ENCODE measurements at places on chromosomes 6 and 20.

DNA sequence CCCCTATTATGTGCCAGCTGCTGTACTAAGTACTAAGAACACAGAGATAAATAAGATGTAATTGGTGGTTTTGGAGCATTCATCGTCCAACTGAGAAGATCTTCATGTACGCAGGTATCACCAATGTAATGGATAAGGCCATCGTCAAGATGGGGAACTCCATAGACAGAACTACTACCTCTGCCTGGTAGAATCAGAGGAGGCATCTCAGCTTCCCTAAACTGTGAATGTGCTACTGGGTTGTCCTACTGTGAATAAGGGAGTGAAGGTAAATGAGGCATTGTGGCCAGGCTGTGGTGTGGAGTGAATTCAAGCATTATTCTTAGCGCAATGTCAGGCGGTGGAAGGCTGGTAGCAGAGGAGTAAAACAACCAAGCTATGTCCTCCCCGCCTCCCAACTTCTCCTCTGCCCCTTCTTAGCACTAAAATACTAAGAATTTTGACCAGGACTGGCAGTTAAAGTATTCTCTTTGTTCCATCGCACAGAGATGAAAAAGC is 68.2 kb downstream of the TBC1D7 start:
- DNase-seq = no peak

DNA sequence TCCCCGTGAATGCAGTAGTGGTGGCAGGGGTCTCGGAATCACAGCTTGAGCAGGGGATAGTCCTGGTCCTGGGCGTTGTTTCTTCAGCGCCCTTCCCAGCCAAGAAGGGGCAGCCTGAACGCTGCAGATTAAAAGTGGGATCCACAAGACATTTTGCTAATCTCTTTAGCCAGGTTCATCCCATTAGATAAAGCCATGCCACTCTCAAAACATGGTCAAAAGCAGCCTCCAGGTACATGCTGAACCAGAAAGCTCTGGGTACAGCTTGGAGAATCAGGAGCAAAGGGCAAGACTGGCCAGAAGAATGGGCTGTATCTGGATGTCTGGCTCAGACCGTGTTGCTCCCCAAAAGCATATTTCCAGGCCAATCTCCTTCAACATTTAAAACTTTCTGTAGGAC is at the start of gene PRPH2:
TSS of gene PRPH2 (minus strand) at position 101 of the 400 bp plus-strand sequence. CDS start 263 bp downstream, outside the sequence.
- no peak for DNase-seq

GRCh38 chr20:50381075-50381732 is 129.0 kb upstream of the PTPN1 start:
- no peak for DNase-seq

- DNase-seq = no peak
Observed at GRCh38 chr20:32670773-32671455, 2.8 kb downstream of the C20orf203 start.

DNA sequence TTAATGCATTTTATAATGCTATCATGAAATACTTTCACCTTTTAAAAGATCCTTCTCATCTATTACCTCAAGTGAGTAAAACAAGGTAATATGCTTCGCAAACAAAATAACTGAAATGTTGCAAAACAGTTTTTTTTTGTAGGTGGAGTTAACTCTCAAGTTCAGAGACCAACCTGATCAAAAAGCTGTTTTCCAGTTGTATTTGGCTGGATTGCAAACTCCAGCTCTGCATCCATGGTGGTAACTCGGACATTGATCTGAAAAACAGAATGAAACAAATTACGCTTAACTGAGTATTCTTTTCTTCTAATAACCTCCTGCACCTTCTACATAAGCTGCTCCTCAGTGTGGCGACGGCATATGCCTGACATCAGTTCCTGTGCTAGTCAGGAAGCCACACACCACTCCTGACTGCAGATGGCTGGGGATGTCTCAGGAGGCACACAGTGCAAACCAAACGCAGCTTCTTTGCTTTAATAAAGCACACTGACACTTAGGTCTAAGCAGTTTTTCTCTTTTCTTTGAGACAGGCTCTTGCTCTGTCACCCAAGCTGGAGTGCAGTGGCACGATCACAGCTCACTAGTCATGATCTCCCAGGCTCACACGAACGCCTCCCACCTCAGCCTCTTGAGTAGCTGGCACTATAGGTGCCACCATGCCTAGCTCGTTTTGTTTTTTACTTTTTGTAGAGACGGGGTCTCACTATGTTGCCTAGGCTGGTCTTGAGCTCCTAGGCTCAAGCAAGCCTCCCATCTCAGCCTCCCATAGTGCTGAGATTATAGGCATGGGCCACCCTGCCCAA is 29.9 kb downstream of the EZR start:
- DNase-seq = peak; percentile 44

DNA sequence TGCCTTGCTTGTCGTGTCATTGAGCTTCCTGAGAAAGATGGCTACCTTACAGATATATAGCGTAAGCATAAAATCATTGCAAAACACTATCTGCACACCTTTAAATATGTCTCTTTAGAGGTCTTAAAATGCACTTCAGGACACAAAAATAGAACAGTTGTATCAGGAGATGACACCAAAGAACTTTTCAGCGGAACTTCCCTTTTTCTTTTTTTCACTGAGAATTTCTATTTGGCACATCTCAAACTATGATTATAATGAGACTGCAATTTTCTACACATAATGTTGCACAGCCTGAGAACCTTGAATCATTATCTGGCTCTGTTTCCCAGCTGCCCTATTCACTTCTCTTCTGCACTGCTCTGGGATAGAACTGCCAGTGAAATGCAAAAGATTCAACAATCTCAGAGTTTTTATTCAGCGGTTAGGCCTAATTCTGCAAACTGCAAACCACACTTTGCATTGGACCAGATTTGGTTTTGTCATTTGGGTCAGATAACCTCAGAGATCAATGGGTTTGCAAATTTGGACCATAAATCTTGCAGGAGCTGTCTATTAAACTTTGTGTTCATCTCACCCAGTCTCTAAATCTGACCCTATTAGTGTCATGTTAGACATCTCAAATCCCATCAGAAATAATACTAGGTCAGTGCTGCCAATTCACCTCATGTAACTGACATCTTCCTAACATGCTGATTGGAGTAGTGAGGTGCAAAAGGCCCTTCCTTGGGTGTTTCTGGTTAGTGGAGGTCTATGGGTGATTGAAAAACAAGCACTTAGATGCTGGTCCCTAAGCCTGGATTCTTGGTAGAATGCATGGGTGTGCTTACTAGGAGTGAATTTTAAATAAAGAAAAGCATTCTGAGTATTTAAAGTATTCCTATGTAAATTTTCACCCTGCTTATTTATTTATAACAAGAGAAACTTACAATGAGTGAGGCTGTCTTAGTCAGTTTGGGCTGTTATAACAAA is 382.7 kb downstream of the UTRN start:
- DNase-seq = no peak

DNA sequence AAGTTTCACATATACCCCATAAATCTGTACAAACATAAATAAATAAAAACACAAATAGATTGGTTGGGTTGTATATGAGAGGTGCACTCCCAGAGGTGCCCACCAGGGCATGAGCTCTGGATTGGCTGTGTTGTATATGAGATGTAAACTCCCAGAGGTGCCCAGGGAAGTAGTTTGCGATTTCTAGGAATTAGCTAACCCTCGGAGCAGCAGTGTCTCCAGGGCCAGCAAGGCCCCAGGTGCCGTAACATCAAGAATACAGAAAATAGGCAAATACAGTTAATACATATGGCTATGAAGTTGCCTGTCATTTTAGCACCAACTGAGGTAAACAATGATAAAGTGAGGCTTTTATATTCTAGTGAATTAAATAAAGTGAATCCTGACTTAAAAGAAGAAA is 5.4 kb upstream of the GINM1 start:
- no peak for DNase-seq

DNA sequence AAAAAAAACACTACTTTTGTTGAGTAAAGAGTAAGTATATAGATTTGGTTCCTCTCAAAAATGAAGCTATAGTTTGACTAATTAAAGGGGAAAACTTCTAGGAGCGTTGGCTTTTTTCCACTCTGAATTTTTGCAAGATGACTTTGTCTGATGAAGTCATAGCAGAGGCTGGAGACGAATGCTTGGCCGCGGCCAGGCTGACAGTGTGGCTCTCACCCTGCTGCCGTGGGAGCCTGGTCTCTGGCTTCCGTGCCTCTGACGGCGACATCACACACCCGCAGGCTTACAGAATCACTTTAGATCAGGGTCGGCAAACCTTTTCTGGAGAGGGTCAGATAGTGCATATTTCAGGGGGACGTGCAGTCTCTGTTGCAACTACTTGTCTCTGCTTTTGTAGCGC is 145.0 kb downstream of the PHACTR3 start:
- DNase-seq = no peak

GRCh38 chr6:169293196-169293595 is 39.5 kb upstream of the THBS2 start:
- no peak for DNase-seq

DNA sequence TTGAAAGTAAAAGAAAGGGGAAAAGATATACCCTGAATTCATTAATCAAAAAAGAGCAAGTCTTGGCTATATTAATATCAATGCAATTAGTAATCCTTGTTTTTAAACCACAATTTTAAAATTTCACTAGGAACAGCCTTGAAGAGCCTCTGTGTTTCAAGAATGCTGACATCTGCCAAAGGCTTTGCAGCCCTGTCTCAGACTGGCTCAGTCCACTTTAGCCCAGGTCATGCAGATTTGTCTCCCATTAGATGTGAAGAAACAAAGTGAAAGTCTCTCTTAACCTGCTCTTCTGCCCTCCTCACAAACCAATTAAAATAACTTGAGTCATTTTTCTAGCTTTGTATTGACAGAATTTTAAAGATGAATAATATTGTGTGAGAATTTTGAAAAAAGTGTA is 102.7 kb upstream of the CARMIL1 start:
- DNase-seq = no peak

- no peak for DNase-seq
Observed at GRCh38 chr20:11222243-11222642, 548.4 kb upstream of the JAG1 start.

DNA sequence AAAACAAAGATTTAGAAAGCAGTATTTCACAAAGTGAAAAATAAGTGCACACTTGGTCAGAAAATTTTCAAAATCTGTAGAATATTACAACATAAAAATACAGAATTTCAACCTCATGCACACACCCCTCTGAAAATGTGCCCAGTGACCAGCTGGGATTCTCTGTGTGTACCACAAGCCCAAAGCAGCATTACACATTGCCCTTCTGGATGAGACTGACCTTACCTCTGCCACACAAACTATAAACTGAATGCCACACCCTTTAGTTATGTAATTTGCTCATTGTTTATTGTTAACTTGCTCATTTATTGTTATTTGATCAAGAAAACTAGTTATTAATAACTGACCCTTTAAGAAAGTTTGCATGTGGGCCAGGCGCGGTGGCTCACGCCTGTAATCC is 303.0 kb downstream of the FOXC1 start:
- DNase-seq = no peak

- no peak for DNase-seq
Observed at GRCh38 chr6:47832386-47833100, 50.7 kb downstream of the OPN5 start.

- DNase-seq = no peak
Observed at GRCh38 chr20:31907046-31907445, 36.6 kb downstream of the TTLL9 start.

- DNase-seq = no peak
Observed at GRCh38 chr20:16393297-16393696, 180.0 kb downstream of the KIF16B start.

GRCh38 chr20:35312318-35312717 is 20.1 kb upstream of the FAM83C start:
- DNase-seq = no peak

GRCh38 chr6:151240036-151240685 is 394 bp downstream of the AKAP12 start:
- DNase-seq = no peak

DNA sequence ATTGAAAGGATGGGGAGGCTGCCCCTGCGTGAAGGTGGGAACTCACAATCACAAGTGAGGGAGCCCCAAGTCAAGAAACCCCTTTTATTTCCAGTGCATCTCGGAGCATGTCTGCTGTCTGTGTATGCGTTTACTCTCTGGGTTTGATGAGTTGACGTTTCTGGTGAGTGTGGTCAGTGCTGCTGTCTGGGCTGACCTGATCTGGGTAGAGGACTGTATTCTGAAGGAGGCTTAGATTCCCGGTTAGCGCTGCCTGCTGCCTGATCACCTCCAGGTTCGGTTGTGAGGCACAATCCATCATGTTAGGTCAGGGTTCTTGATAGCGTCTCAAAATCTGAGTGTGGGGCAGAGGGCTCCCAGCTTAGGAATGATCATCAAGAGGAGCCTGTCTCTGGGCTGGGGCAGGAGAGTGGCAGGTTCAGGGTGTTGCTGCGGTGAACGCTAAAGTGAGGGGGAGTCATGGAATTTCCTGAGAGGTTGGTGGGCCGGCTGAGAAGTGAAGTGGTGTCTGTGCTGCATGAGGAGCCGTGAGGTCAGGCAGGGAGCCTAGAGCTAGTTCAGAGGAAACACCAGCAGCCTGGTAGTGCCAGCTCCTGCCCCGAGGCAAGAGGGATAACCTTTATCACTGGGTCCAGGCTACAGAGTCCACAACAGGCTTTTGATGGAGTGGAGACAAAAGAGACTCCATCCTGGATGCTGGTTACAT is 225.3 kb upstream of the CST7 start:
- no peak for DNase-seq

- peak; percentile 21 for DNase-seq
Observed at GRCh38 chr6:125906158-125906998, 50.2 kb upstream of the HINT3 start.

- DNase-seq = no peak
Observed at GRCh38 chr20:15069355-15069754, 731.9 kb upstream of the FLRT3 start.

- no peak for DNase-seq
Observed at GRCh38 chr6:149974825-149975224, 11.1 kb downstream of the ULBP1 start.

DNA sequence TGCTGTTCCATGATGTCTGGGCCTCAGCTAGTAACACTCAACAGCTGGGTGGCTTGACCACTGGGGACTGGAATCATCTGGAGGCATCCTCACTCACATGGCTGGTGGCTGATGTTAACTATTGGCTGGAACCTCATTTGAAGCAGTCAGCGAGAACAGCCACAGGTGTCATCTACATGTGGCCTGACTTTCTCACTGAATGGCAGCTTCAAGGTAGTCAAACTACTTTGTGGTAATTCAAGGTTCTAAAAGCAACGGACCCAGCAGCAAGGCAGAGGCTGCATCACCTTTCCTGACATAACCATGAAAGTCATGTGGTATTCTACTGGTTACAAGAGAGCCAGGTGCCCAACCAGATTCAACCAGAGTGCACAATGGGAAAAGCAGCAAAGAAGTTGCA is 115.9 kb upstream of the DST start:
- no peak for DNase-seq
